ENCODE measurements at places on chromosomes 2 and 18.

DNA sequence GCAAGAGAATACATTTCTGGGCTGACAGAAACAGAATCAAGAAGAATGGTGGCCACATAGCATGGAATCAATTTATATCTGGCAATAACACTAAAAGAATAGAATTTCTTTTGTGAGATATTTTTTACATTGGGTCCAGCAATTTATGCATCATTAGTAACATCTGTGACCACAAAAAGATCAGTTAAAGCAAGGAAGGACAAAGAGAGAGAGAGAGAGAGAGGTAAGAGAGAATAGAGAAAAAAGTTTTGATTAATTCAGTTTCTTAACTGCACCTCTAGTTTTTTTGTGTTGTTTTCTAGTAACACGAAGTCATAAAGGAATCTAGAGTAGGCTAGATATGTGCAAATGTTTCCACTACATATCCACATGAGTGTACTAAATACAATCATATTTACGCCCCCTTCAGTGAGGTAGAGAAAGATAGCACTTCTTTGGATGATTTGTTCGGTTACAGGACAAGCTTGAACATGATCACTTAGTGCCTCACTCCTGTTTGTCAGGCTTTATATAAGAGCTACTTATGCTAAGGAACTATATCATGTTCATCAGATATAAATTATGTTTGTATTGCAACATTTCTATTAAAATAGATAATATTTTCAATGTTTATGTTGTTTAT is 247.4 kb upstream of the COL3A1 start:
- no peak for DNase-seq

GRCh38 chr2:42132966-42133641 is 36.0 kb upstream of the EML4 start:
- peak; percentile 89 for DNase-seq

- DNase-seq: no peak
Measured at GRCh38 chr18:78238404-78239089, 741.1 kb upstream of the SALL3 start.

DNA sequence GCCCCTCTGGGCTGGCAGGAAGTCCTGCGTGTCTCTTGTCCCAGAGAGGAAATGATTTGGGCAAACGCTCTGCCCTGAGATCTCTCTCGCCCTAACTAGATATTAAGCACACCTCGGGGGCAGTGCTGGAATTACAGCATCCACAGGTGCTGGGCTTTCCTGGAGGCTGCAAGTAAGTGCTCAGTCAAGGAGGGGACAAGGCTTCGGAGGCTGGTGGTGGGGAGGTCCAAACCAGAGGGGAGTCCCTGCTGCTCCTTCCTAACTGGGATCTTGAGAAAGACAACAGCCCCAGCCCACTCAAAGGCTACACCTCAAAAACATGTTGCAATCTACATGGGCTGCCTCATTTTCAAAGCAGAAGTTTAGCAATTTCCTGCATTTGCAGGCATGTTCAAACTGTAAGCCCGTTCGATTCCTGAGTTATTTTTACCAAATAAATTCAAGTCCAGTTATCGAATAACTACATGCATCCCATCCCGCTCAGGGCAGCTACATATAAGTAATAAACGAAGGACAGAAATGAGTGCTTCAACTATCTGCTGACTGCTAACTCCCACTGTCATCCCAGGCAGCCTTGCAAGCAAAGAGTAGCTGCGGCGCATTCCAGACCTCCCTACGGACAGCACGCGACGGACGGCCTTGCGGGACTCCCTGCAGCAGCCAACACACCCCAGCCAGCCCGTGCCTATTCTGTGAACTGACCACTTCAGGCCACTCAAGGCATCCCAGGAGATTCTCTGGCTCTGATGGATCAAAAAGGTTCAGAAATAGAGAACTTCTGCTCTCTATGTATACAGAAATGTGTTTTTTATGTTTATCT is 27.5 kb downstream of the ZNF516 start:
- DNase-seq: no peak

DNA sequence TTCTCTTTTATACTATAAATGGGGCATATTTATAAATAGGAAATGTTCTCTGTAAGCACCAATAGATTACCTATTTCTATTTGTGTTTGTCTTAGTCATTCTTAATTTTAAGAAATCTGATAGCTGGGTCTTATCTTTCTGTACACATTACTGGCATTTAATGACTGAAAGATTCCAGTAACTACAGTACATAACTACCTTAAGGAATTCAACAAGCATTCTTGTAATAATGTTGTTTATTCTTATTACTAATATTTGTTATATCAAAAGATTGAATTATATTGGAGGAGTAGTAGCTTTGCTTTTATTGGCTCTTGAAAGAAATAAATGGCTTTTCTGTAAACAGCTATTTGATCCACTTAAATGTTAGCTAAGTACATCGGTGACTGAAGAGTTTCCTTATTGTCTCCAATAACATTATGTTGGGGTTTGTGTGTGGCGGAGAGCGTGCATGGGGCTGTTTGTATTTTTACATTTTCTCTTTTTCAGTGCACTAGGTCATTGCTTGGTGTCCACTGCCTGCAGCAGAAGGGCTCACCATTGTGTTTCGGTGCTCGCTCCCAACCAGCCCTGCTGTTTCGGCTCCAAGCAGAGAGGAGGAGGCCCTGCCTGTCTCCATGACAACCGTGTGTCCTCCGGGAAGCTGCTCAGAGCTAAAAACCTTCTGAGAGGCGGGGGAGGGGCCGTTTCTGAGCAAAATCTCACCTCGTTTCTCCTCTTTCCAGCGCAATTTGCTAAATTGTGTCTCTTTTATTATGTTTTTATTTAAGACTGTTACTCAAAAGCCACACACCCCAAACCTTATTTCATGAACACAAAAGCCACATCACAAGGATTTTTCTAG is 112.5 kb upstream of the SLC38A11 start:
- DNase-seq: no peak

DNA sequence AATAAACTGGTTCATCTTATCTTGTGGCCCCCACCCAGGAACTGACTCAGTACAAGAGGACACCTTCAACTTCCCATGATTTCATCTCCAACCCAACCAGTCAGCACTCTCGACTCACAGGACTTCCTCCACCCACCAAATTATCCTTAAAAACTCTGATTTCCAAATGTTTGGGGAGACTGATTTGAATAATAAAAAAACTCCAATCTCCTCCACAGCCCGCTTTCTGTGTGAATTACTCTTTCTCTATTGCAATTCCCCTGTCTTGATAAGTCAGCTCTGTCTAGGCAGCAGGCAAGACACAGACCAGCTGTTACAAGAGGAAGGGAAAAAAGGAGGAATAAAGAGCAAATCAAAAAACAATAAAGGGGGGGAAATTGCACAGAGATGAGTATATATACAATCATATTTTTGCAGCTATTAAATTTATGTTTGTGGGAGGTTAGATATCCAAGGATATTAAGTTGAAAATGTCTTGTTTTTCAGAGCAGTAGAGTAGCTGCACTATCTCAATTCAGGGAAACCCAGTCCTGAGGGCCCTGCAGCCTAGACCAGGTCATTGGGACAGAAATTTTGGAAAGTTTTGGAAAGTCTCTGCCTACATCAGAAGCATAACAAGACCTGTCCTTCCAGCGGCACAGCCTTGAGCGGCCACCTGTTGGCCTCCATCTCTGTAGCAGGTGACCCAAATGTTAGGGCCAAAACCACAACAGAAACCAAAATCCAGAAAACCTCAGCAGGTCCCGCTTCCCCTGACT is 32.8 kb upstream of the SIGLEC15 start:
- DNase-seq: no peak
